MCF 10A (cell line): ENCODE measurements at places on chromosomes 3 and 15. TPM values are rescaled to one million over a fixed set of nuclear protein-coding genes. Genes with fewer than 3 reads are reported as not detected.

PRR20G gene
- total RNA-seq, result not detected in 2 replicates

DNA sequence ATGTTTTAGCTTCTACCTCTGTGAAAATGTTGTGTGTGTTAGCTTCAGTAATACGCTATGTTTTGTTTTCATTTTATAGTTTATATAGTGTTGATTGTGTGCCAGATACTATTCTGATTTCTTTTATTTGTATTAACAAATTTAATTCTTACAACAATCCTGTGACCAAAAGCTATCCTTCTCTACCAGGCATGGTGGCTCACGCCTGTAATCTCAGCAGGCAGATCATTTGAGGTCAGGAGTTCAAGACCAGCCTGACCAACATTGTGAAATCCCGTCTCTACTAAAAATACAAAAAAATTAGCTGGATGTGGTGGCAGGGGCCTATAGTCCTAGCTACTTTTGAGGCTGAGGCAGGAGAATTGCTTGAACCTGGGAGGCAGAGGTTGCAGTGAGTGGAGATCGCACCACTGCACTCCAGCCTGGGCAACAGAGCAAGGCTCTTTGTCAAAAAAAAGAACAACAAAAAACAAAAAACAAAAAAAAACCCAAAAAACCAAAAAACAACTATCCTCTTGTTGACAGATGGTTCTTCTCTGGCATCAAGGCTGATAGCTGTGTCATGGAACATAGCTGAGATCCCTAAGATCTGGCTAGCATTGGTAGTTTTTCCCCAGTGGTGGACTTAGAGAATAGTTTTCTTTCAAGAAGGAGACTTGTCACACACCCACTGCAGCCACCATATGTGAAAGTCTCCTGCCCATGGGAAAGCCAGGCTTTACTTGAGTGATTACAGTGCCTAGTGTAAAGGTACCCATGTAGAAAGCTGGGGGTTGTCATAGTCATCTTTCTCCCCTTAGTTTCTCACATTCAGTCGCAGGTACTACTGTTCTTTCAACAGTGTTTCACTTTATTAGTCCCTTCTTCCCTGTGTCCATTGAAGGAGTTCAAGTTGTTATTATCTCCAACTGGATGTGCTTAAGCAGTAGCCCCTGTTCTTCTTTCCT is 116.5 kb downstream of the UBE2E2 start:
- no peaks in the 10 kb centered on the region for H3K27me3 ChIP-seq
- DNase-seq, result no peak
- H3K4me3 ChIP-seq, result no peak overlapping the region
- H3K27ac ChIP-seq, result no peak overlapping the region
- H3K36me3 ChIP-seq, result no peaks in the 10 kb centered on the region

CLRN1 gene
- total RNA-seq, result not detected in 2 replicates

DNA sequence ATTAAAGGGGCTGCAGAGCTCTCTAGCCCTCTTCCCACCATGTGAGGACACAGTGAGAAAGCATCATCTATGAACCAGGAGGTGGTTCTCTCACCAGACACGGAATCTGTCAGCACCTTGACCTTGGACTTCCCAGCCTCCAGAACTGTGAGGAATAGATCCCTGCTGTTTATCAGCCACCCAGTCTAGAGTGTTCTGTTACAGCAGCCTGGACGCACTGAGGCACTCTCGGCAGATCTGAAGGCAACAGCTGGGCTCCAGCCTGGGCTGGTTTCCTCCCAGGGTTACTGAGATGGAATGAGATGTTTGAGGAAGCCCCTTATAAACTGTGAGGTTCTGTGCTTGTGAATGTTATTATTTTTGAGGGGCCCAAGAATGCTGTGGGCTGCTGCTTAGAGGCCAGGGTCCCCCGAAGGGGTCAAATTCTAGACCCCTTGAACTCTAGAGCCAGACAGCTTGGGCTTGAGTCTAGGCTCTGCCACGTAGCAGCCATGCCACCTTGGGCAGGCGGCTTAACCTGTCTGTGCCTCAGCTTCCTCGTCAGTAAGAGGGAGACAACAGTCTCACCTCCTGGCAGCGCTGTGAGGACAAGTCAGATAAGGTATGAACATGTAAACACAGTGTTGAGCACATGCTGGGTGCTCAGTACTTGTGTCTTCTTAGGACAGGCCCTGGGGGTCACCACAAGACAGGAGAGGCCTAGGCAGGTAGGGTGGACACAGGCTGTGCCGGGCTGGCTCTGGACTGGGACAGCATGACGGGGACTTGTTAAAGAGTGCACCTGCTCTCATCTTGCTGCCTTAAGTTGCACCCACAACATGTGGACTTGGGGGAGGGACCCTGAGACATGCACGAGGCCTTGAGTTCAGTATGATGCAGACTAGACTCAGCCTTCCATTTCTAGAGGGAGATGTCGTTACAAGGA is 49.2 kb downstream of the MGLL start:
- DNase-seq, result no peak
- no peaks in the 10 kb centered on the region for H3K27me3 ChIP-seq
- no peak overlapping the region for H3K4me3 ChIP-seq
- no peak overlapping the region for H3K27ac ChIP-seq
- no peaks in the 10 kb centered on the region for H3K36me3 ChIP-seq
- H3K4me1 ChIP-seq, result peaks cover 17% of the 10 kb centered on the region

SLC6A1 gene
- not detected in 2 replicates for total RNA-seq

PAQR9 gene
- total RNA-seq, result not detected in 2 replicates

FEM1B gene
- 50.7 and 70.2 TPM in 2 replicates for total RNA-seq

DNA sequence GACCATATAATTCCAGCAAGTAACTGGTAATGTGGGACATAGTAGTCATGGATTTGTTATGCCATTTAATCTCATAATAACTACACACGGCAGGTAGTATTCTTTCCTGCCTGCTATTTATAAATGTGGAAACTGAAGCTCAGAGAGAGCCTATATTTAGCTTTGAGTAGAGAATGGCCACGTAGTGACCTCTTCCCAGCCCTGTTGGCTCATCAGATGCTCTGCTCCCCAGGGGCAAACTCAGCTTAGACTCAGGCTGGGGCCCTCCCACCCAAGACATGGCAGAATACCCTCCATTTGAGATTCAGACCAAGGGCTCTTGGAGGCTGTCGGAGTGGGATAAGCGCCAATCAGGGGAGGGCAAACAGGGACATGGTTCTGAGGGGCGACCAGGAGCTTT is 17.3 kb upstream of the HDAC11 start:
- peaks cover 11% of the 10 kb centered on the region for H3K27me3 ChIP-seq
- no peak overlapping the region for H3K27ac ChIP-seq
- H3K36me3 ChIP-seq, result no peaks in the 10 kb centered on the region
- DNase-seq, result no peak

CASR gene
- total RNA-seq, result not detected in 2 replicates

CA12 gene
- total RNA-seq, result 19.6 and 20.3 TPM in 2 replicates

POLQ gene
- 4.1 and 5.8 TPM in 2 replicates for total RNA-seq
